Uterus (tissue), 4 donors: ENCODE measurements at places on chromosomes 6 and 20.

- no peak for DNase-seq
These were observed 302.6 kb upstream of the NRSN1 start for GRCh38 chr6:23823421-23823820.

DNA sequence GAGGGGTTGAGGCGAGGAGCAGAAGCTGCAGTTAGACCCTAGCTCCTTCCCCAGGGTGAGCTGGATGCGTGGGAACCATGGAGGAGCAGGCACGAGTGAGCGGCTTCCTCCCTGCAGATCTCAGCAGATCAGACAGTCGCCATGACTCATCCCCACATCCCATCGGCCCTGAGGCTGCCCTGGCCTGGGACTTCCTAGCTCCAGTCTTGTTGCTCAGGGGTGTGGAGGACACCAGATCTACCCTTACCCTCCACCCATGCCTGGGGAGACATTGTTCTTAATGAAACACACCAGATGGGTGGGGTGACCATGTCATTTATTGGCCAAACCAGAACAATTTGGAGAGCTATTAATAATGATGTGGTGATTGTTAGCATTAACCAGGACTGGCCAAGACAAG lies 36.3 kb upstream of the TGM2 start:
- no peak for DNase-seq

GRCh38 chr6:108653949-108654348 lies 93.2 kb downstream of the FOXO3 start:
- peak; percentile 67 for DNase-seq

DNA sequence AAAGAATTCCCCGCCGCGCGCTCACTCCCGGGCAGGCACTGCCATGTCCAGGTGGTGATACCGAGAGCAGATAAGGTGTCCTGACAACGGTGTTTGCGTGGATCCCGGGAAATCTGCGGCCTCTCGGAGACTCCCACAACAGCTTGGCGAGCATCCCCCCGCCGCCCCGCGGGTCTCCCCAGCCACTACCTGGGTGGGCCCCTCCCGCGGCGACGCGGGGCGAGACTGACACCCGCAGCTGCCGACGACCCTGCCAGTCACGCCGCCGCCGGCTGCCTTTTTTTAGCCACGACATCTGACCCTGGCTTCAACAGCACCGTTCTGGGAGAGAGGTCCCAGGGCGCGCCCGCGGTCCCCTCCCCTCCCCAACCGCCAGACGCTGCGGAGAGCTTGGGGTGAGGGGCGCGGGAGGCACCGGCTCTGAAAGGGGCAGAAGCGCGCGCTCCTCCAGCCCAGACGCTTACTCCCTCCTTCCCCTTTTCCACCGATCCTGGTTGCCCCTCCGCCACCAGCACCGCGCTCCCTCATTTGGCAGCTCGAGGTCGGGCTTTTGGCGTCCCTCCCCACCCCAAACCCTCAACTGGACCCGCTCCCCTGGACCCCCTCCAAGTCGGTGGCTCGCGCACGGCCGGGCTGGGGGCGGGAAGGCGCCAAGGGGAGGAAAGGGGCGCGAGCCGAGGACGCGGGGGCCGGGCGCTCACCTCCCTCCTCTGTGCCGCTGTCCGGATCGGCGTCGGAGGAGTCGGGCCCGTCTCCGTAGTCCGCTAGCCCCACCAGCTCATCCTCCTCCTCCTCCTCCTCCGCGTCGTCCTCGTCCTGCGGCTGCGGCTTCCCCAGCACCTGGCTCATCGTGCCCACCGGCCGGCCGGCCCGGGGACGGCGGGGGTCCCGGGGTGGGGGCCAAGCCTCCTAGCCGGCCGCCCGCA lies 665 bp downstream of the RRAGD start:
- DNase-seq = peak; percentile 25

GRCh38 chr6:128305228-128305627 lies 215.2 kb downstream of the PTPRK start:
- DNase-seq = no peak

GRCh38 chr20:24960861-24961260 lies 11.8 kb downstream of the CST7 start:
- no peak for DNase-seq

DNA sequence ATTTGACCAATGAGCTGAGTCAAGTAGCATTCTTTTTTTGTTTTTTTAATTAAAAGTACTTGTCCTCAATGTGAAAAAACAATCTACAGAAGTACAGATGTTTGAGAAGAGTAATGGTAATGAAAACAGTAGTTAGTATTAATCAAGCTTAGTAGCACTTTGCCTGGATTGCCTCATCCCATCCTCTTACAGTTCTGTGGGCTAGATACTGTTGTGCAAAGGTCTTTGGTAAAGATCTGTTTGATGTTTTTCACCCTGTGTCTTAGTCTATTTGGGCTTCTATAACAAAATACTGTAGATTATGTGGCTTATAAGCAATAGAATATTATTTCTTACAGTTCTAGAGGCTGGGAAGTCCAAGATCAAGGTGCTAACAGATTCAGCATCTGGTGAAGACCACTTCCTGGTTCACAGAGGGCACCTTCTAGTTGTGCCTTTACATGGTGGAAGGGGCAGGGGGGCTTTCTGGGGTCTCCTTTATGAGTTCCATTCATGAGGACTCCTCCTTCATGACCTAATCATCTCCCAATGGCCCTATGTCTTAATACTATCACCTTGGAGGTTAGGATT lies 84.3 kb downstream of the SHLD1 start:
- no peak for DNase-seq

DNA sequence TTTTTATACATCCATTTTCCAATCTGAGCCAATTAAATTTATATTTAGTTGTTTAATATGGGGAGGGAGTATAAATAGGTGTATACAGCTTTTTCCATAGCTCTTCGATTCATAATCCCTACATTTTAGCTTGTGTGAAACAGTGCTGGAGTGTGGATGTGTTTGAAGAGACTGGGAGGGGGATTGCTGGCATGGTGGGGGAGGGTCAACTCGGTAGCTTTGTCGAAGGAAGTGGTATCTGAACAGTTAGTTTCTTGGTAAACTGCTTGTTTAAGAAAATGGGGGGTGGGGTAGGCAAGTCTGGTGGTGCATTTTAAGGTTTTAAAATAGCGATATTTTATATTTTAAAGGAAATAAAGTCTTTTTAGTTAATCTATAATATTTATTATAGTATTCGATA lies 1.4 kb upstream of the LIN28B start:
- no peak for DNase-seq

GRCh38 chr6:54981647-54982046 lies 135.1 kb downstream of the FAM83B start:
- no peak for DNase-seq

DNA sequence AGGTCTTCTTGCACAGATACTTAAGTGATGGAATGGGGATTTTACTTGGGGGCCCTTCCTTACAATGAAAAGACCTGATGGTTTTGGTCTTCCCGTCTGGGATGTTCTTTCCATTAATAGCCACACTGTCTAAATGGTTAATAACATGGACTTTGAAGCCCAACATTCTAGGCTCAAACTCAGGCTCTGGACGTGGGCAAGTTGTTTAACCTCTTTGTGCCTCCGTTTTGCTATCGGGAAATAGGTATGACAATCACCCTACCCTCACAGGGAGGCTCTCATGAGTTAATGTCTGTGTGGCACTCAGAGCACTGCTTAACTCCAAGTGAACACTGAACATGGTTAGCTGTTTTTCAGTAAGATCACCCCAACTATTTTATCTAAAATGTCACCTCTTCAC lies 360.7 kb upstream of the FLRT3 start:
- no peak for DNase-seq

DNA sequence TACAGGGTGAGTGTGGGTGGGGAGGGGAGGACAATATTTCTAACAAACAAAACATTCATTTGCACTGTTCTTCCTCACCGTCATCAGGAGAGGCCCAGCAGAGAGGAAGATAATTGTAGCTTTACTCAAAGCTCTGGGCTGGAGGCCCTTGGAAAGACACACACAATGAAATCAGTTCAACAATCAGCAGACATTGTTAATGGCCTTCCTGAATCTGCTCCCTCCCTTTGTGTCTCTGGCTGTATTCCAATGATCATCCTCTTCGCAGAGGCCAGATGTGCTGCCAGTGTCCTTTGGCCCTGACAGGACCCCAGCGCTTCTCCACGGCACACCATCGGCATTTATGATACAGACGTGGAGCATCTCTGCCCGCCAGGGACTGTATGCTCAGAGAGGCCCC lies 44.6 kb upstream of the LRFN2 start:
- DNase-seq = no peak

DNA sequence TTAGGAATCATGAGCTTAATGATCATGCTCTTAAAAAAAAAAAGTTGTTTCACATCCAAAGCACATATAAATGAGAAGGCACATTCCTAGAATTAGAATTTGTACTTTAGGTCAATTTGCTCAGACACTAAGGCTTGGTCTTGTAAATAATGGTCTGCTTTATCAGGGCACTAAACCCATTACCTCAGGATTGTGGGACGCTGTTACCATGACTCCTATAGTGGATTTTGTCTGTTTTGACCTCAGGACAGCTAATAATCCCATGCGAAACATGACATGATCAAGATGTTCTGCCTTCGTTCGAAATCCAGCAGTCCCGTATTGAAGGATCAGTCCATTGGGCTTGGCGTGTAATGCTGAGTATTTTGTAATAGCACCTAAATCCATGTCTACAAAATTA lies 2.4 kb downstream of the PGM3 start:
- no peak for DNase-seq

- no peak for DNase-seq
These were observed 75.0 kb upstream of the BLCAP start for GRCh38 chr20:37602634-37603033.

DNA sequence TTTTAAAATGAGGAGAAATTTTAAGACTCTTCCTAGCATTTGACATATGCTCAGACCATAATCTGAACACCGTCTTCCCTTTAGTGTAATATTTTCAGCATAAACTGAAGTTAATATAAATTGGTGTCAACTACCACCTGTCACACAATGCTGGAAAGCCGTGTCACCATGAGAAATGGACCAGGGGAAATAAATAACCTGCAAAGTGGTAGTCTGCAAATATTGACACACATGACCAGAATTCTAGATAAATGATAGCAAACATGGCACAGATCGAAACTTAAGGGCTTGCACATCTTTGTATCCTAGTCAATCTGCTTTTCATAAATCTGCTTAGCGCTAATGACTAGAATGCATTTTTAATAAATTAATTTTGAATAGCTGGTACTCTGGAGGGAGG lies 191.9 kb downstream of the CD83 start:
- DNase-seq = no peak

GRCh38 chr6:122154155-122154554 lies 245.3 kb upstream of the HSF2 start:
- DNase-seq = no peak

- DNase-seq = no peak
These were observed 32.6 kb upstream of the GRM4 start for GRCh38 chr6:34178357-34179105.

- DNase-seq = no peak
These were observed 1.1 kb upstream of the GRM4 start for GRCh38 chr6:34146801-34147592.

GRCh38 chr6:105594821-105595220 lies 191.9 kb upstream of the PREP start:
- no peak for DNase-seq

DNA sequence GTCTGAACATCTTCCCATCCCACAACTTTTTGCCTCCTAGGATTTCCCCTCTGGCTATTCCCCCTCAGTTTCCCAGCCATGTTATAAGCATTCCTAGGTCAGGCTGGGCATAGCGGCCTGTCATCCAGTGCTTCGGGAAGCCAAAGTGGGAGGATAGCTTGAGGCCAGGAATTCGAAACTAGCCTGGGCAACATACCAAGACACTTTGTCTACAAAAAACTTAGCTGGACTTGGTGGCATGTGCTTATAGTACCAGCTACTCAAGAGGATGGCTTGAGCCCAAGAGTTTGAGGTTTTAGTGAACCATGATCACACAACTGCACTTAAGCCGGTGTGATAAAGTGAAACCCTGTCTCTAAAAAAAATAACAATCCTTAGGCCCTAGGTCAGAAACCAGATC lies 447.4 kb downstream of the KIF16B start:
- DNase-seq = no peak

DNA sequence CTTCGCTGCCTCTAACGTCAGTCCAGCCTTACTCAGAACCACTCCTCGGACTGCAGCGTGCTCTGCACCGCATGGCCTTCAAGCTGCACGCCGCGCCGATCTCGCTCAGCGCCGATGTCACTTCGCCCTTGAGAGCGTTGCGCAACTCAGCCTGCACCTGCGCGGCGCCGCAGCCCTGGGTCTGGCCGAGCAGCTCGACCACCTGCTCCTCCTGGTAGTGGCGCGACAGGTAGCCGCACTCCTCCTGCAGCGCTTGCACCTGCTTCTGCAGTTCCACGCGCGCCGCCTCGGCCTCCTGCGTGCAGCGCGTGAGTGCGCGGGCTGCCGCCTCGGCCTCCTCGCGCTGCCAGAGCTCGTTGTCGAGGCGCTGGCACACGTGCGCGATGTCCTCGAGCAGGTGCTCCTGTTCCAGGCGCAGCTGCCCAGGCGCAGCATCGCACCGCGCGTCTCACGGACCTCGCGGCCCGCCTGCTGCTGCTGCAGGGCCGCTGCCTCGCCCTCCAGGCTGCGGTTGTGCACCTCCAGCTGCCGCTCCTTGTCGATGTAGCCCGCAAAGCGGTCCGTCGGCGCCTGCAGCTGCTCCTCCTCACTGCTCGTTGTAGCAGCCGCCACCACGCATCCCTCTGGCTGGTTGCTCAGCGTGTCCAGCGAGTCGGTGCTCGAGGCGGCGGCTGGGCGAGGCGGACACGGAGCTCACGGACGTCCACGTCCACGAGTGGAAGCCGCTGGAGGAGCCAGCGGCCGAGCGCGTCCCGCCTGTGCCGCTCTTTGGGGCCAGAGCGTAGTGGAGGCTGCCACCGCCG lies 380.6 kb upstream of the CHD6 start:
- no peak for DNase-seq

GRCh38 chr20:12699374-12700228 lies 309.2 kb upstream of the SPTLC3 start:
- DNase-seq = no peak

DNA sequence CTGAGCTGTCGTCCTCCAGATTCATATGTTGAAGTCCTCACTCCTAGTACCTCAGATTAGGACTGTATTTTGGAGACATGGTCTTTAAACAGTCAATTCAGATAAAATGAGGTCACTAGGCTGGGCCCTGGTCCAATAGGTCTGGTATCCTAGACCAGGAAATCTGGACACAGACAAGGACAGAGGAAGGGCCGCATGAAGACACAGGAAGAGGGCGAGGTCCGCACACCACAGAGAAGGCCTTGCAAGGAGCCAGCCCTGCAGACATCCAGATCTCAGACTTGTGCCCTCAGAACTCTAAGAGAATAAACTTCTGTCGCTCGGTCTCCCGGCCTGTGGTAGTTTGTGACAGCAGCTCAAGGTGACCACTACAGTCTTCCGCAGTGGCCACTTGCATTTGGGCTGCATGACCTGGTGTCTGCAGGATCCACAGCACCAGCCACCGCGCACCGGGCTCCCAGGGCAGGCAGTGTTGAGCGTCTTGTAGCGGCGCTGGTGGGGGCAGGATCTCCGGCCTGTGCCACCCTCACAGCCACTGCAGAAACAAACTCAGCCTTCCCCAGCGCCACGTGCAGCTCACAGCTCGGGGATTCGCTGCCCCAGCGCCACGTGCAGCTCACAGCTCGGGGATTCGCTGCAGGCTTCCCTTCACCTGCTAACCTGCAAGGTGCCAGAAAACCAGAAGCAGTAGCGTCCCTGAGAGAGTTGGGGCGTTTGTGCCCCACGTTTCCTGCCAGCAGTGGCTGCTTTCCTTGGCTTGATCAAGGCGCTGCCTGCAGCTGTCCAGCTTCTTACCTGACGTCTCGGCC lies 6.0 kb upstream of the RBM38 start:
- no peak for DNase-seq
